ENCODE measurements at places on chromosomes 3 and 15.

- DNase-seq = no peak
These were observed 4.5 kb upstream of the MRPS22 start for GRCh38 chr3:139339219-139339906.

DNA sequence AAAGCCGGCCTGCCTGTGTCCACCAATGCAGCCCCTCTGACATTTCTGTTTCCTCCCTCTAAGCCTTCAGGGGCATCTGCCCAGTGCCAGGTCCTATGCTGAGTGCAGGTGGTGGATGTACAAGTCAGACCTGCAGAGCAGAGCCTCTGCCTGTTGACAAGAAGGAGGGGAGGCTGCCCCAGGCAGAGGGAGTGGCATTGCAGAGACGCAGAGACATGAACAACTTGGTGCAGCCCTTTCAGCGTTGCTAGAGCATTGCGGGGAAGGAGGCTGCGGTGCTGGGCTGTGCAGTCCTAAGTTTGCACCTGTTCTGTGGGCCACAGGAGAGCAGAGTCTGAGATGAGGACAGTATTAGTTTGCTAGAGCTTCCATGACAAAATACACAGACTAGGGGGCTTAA is 65.2 kb downstream of the LSM3 start:
- DNase-seq = no peak

DNA sequence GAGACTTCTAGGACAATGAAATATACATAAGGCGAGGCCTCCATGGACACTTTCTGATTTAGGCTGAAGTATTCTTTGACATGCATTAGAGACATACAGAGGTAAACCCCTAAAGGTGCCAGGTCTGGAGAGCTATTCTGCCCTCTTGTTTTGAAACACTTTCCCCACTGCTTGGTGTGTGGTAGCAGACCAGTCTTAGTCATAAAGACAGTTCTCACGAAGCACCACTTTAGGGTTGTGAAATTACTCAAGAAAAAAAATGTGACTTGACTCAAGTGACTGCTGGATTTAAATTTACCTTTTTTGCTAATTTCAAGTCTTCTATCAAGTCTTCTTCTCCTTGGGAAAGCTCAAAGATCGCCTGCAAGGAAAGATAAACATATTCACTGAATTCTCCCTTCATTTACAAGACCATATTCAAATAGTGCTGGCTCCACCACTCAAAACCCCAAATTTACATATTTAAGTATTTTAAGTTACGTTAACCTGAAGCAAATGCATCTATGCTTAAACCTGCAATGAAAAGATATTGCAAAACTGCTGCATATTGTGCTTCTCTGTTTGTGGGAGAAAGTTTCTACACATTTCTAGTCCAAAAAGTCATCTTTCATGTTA is 48.4 kb downstream of the ARHGEF3 start:
- no peak for DNase-seq

GRCh38 chr3:184284696-184285095 is 8.9 kb downstream of the ECE2 start:
- peak; percentile 79 for DNase-seq
